ENCODE measurements at places on chromosomes 2 and 18.

DNA sequence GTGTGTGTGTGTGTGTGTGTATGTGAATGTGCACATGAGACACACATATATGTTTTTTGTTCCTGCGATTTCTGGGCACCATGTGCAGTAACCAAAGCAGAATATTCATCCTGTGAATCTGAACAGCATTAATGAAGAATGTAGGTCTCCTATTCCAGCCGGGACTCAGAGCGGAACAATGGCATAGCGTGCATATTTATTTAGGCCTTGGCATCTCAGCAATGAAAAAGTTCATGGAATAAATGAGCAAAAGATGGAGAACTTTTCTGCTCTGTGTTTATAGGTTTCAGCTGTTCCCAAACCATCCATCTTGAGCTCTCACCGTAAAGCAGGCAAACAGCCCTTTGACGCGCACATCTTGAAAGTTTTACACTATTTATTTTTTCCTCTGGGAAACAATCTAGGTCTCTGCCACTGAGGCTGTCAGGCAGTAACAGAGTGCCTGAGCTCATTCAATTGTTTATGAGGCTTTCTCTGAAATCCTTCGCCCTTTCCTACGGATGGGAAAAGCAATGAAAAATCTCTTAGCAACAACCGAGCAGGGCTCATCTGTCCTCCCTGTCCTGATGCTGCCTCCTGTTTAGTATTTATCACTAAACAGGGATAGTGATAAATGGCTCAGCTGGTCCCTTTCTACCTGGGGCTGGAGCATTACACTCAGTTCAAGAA lies 146.2 kb upstream of the MSH6 start:
- DNase-seq, result no peak

DNA sequence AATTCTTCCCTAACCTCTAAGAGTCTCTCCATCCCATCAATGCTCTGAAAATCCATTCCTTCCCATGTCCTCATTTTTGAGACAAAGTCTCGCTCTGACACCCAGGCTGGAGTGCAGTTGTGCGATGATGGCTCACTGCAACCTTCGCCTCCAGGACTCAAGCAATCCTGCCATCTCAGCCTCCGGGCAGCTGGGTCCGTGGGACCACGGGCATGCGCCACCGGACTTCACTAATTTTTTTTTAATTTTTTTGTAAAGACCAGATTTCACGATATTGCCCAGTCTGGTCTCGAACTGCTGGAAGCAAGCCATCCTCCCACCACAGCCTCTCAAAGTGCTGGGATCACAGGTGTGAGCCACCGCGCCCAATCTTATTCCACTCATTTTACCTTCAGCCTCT lies 1.6 kb downstream of the FEZ2 start:
- DNase-seq, result no peak

- no peak for DNase-seq
Observed at GRCh38 chr2:145994910-145995309, 1475.0 kb upstream of the ZEB2 start.

- DNase-seq, result peak; percentile 37
Observed at GRCh38 chr2:1594123-1594372, 150.3 kb downstream of the PXDN start.

DNA sequence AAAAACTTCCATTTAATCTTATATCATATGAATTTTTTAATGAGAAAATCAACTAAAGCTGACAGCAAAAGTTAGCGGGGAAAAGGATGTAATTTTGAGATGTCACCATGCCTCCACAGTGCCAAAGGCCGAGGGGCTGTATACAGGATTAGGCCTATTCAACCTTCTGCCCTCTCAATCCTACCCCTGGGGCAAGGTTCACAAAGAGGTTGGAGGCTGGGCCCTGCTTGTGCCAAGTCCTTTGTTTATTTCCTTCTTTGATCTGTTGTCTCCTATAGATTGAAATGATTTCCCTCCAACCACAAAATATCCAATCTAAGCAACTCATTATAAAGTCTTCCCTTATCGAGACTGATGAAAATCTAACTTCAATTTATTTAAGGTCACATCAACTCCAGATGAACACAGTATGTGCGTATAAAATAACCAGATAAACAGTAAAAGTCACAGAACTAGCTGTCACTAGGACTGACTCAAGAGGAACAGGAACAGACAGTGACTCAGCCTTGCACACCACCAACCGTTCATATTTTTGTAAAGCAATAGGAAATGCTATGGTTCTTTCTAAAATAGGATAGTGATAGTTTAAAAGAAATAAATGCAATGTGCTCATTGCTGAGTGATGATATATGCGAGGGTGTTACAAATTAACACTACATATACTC lies 95.8 kb downstream of the SLC25A12 start:
- no peak for DNase-seq

DNA sequence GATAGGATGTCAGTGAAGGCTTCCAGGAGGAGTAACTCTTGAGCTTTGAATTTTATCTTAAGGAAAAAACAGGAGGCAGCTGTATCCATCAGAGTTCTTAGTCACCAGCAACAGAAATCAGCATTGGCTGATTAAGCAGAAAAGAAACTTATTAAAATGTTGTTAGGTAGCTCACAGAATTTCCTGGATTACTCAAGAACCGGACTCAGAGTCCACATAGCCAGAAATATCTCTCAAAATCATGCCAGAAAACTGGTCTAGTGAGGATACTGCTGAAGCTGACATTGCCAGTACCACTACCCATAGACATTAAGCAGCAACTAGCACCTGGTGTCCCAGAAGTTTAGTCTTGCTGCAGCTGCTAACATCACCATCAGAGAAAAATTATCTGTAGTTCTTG lies 10.1 kb upstream of the AFTPH start:
- no peak for DNase-seq

- no peak for DNase-seq
Observed at GRCh38 chr2:12073217-12073852, 326.9 kb downstream of the LPIN1 start.

Measured in NCI-H2171 treated with DMSO at 0.1 percent for 48 hours (cell line).